Activated CD8-positive, alpha-beta memory T cell treated with anti-CD3 and anti-CD28 coated beads, Interleukin-2, amount 10 ng/mL, durations not matched to agents 7 days and 5 days (primary cell): ENCODE measurements at places on chromosomes 13 and 19. TPM values are rescaled to one million over a fixed set of nuclear protein-coding genes. Genes with fewer than 3 reads are reported as not detected.

Gene CGB3
- total RNA-seq, result not detected

DNA sequence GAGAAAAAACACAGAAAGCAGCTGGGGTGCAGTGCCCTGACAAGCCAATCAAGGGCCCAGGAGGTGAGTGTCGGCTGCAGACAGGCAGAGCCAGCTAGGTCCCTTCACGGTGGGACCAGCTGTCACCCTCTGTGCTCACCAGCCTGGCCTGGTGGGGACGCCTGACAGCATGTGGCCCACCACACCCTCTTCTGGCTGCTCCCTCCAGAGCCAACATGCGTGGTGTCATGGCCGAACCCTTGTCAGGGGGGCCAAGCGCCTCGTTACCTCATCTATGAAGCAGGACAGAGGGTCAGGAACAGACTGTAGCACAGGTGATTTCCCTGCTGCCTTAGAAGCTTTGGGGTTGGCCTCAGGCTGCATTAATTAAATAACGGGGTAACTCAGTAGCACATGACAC lies 40.0 kb upstream of the ISYNA1 start:
- DNase-seq, result no peak

GRCh38 chr19:11273296-11273695 lies 11.0 kb upstream of the DOCK6 start:
- DNase-seq, result no peak

- no peak for DNase-seq
Measured at GRCh38 chr19:31408460-31409124, 59.4 kb upstream of the TSHZ3 start.

Gene PCDH9
- 0.15 TPM for total RNA-seq

GRCh38 chr13:103078158-103078557 lies 11.9 kb upstream of the SLC10A2 start:
- DNase-seq, result no peak

Gene PGLYRP2
- 0.09 TPM for total RNA-seq

Gene AMER2
- total RNA-seq, result not detected

DNA sequence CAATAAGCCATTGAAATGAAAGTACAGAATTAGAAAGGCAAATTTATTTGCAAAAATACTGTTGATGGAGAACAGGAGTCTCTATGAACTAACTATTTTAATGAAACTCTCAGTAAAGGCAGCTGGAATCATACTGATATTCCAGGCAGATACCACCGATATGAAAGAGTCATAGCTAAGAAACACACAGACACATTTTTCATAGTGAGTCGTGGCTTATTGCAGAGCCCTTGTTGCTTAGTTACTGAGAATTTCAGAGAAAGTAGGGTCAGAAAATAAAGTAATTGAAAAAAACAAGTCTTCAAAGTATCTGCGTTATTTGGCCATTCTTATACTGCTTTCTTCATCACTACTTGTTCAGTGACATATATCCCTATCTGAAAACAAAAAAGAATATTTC lies 1890.9 kb downstream of the PCDH9 start:
- DNase-seq, result no peak

GRCh38 chr13:68063181-68063580 lies 833.0 kb upstream of the PCDH9 start:
- no peak for DNase-seq

DNA sequence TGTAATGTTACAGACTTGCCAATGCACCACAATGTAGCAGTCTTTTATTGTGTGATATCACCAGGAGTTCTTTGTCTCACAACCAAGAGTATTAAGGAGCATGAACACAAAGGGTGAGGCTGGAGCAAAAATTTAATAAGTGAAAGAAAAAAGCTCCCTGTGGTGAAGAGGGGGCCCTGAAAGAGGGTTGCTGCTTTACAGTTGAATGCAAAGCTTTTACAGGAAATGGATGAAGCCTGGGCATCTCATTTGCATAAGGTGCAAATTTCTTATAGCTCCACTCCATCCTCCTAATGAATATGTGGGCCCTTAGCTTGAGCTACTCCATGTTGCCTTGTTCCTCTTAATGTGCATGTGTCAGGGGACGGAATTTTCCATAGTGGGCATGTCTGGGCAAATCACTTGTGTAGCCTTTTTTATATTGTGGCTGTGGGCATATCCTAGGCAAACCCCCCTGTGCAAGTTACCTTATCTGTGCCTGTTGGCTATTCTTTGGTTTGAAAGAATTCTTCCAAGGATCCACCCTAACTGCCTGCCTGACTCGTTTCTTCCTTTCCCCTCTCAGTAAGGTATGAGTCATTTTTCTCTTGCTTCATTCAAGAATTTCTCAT lies 45.3 kb upstream of the TRPC4 start:
- no peak for DNase-seq

DNA sequence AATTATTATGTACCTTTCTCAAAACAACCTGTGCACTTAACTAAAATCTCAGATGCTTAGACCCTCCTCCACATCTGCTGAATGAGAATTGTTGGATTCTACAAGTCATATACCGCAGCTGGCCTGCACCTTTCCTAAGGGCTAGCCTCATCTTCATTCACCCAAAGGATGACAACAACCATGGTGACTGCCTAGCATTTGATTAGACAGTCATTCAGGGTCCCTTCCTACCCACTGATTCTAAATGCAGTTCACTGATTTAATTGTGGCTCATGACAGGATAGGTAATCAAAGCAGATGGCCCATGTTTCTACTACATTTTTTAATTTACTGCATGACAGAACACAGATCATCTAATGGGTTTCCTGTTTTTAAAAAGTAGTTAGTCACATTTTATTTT lies 551.9 kb upstream of the SLC10A2 start:
- no peak for DNase-seq

Gene C1QTNF9
- not detected for total RNA-seq

Gene HIPK4
- not detected for total RNA-seq

GRCh38 chr19:19209372-19209771 lies 2.4 kb upstream of the NCAN start:
- DNase-seq, result no peak

GRCh38 chr19:48635966-48636858 lies 967 bp downstream of the DBP start:
- peak; percentile 71 for DNase-seq

Gene ZNF729
- not detected for total RNA-seq

Gene ERVK3-1
- 78.3 TPM for total RNA-seq

Gene GPR4
- not detected for total RNA-seq

- no peak for DNase-seq
Measured at GRCh38 chr13:41315443-41316047, 4.5 kb downstream of the NAA16 start.

GRCh38 chr13:52022356-52022755 lies 2.1 kb upstream of the UTP14C start:
- no peak for DNase-seq

DNA sequence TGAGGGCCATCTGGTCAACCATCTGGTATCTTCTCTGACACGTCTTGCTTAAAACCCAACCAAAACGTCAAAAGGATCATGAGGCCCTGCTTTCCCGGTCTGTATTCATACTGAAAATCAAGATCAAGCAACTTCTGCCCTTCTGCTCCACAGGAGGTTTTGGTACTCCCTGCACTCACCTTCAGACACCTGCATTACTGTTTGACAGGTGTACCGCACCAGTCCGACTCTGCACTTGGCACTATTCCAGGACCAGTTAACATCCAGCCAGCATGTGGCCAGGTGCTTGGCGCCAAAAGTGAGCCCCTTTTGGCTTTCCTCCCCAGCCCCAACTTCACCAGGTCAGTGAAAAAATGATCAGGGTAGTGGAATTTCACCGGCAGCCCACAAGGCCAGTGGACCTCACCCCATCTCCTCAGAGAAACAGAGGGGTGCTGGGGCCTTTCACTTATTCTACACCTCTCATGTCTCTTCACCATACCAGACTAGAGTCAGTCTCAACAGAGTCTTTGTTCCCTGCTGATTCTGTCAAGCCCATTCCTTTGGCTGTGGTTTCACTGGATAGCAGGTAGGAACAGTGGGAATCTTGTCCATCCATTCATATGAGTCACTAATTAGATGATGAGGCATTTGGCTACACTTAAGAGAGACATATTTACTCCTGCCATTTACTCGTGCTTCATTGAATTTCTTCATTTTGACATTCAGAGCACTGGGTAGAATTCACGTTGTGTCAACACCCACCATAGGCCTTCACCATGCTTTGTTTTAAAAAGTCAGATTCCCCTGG lies 85.3 kb downstream of the ZNF726 start:
- no peak for DNase-seq

DNA sequence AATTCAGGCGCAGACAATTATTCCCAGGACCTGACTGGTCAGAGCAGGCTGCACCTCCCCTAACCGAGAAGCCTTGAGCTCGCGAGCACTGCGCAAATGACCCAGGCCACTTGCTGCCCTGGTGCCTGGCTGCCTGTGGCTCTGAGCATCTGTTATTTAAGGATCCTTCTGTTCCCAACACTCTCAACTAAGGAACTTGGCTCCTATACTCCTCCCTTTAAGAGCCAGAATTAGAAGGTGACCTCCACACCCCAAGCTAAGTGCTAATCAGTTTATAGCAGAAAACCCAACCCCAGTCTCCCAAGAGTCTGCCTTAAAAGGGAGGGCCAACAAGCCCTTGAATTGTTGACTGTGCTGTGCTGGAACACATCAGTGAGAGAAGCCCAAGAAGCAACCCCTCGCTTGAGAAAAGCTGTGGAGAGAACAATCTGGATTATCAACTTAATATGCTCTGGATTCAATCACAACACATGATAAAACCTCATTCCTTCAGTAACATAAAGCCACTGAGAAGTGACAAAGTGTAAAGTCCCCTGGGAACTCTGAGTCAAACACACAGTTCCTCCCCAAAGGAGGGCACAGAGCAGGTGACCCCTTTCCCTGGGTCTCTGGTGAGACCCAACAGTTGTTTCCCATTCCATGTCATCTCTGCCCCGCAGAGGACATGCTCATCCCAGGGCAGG lies 14.6 kb downstream of the AKAP8L start:
- DNase-seq, result no peak

- no peak for DNase-seq
Measured at GRCh38 chr13:100767192-100767591, 92.6 kb upstream of the TMTC4 start.

DNA sequence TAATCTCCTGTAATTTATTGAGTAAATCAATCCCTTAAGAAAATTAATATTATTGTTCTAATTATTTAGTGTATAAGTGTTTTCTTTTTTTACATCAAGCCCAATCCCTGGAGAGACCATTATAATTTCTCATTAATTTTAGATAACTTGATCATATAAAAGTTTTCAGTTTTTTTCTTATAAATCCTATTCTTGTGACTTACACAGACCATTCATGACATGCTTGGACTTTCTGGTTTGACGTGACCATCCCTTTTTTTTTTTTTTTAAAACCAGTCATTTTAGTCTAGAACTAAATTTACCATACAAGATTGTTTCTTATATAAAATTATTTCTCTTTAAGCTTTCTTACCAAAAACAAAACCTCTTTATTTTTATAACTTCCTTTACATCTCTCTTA lies 5.4 kb upstream of the MTRF1 start:
- DNase-seq, result no peak

Gene OR7C1
- not detected for total RNA-seq

Gene PSG1
- not detected for total RNA-seq

DNA sequence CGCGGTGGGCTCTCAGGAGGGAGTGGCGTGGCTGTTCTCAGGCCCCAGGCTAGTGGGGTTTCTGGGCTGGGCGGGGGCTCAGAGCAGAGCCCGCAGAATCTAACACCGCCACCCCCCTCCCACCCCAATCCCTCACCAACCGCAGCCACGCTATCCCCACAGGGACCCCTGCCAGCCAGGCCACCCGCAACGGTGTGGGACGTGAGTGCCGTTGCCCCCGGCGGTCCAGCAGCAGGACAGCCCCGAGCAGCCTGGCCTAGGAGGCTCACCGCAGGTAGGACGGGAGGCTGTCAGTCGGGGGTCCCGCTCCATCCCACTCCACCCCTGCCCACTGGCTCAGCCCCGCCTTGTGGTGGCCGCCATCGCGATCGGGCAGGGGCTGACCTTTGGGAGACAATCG lies at the start of gene NTN5:
NTN5 (minus strand) TSS at position 24 of the 400 bp plus-strand sequence. CDS start 2,031 bp downstream, outside the sequence.
- DNase-seq, result no peak

DNA sequence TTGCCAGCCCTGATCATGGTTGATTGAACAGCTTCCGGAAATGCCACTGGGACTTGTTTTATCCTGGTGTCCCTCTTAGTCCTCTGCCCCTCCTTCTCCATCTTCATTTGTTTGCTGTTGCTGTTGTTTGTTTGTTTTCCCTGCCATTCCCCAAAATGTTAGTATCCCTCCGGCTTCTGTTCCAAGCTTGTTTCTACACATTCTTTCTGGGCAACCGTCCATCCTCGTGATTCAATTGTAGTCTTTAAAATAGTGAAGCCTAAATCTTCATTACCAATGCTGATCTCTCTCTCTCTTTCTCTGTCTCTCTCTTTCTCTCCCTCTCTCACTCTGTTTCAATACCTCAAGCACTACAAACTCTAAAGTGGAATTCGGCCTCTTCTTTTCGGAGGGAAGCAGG lies 649.3 kb upstream of the ARGLU1 start:
- no peak for DNase-seq

Gene MCEMP1
- not detected for total RNA-seq

Gene IRGC
- not detected for total RNA-seq

DNA sequence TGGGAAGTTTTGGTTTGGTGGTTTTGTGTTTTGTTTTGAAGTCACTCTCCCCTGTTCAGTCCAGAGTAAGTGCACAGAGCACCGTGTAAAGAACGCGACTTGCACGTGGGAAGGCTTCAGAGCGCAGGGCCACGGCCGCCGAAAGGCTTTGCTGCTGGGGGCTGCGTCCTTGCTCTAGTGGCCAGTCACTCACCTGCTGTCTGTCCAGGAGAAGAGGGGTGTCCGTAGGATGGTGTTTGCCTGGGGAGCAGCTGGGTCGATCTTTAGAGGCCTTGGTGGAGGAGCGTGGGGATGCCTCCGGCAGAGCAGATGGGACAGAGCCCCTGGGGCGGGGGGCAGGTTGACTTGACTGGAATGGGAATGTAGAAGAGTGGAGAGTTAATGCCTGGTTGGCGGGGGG lies 116.6 kb upstream of the MCF2L start:
- DNase-seq, result no peak

- DNase-seq, result no peak
Measured at GRCh38 chr19:7823686-7824301, 6.2 kb upstream of the EVI5L start.

DNA sequence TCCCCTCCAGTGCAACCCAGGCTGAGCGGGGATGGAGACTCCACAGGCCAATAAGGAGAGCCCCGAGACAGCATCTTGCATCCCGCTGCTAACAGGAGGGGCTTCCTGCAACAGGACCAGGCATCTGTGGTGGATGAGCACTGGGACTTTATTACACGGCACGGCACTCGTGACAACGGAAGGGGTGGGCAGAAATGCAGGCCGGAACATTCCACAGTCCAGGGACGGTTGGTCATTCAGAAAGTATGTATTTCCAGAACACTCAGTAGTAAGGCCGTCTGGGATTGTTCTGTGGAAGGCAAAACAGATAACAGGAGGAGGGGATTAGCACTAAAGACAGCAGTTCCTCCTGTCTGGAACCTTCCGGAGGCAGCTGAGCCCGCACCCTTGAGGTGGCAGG lies 3.3 kb upstream of the TM6SF2 start:
- no peak for DNase-seq
